ENCODE measurements at places on chromosomes 7 and 10. TPM values are rescaled to one million over a fixed set of nuclear protein-coding genes. Genes with fewer than 3 reads are reported as not detected.
A peak's percentile ranks its signal among the peaks of the same experiment; 100 is the strongest.

- DNase-seq, result no peak
Measured at GRCh38 chr10:55466806-55467504, 665.9 kb upstream of the PCDH15 start.

Gene FHIP2A
- total RNA-seq, result 29.4 TPM

DNA sequence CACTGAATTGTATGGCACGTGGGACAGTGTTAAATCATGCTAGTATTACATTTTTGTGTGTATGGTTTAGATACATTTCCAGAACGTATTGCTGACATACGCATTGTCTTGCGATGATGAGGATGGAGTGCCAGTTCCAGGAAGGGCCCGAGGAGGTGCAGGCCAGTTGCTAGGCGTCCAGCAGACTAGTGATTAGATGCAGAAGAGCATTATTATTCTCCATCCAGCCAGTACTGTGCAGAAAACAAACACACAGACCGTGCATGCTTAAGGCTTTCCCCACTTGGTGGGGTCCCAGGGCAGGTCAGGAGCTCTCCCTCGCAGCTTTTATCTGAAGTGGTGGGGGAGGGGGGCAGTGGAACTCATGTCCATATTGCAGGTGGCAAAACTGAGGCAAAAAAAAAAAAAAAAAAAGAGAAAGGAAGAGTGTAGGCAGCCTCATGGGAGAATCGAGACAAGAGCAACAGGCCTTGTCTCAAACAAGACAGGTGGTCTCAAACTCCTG, 189.2 kb downstream of the CAMK1D start:
- DNase-seq, result no peak

GRCh38 chr7:128962899-128963298, 25.2 kb downstream of the IRF5 start:
- DNase-seq, result no peak

Gene MMD2
- total RNA-seq, result not detected

Gene CLDN3
- total RNA-seq, result not detected

- DNase-seq, result no peak
Measured at GRCh38 chr10:95233377-95234034, 39.5 kb downstream of the ACSM6 start.

DNA sequence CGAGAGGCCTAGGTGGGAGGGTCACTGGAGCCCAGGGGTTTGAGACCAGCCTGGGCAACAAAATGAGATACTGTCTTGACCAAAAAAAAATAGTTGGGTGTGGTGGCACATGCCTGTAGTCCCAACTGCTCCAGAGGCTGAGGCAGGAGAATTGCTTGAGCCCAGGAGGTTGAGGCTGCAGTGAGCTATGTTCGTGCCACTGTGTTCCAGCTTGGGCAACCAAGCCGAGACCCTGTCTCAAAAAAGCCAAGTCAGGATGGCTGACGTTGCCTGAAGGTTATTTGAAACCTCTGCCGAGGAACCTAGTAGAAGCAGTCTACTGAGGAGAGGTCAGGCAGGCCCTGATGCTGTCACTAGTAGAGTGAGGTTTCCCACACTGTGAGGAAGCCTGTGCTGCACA, 22.8 kb downstream of the DNAJB6 start:
- no peak for DNase-seq

- peak; percentile 49 for DNase-seq
Measured at GRCh38 chr7:40800771-40801170, 666.0 kb downstream of the SUGCT start.

- DNase-seq, result no peak
Measured at GRCh38 chr10:104931612-104932134, 290.6 kb downstream of the SORCS3 start.

DNA sequence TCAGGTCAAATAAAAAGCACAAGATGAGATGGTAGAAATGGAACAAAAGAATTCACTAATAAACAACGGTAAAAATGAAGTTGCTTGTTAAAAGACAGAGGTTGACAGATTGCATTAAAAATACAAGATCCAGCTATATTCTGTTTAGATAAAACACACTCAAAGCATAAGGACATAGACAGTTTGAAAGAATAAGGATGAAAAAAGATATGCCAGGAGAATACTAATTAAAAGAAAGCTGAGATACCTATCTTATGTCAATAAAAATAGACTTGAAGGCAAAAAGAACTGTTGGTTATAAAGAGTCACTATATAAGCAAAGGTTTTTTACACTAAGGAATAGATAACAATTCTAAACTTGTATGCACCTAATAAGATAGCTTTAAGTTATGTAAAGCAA, 105.3 kb downstream of the GPR158 start:
- no peak for DNase-seq

GRCh38 chr7:156836443-156836842, 56.5 kb downstream of the LMBR1 start:
- DNase-seq, result no peak

Gene POMZP3
- 7.9 TPM for total RNA-seq

- no peak for DNase-seq
Measured at GRCh38 chr10:97575127-97575668, 2.6 kb downstream of the ANKRD2 start.

DNA sequence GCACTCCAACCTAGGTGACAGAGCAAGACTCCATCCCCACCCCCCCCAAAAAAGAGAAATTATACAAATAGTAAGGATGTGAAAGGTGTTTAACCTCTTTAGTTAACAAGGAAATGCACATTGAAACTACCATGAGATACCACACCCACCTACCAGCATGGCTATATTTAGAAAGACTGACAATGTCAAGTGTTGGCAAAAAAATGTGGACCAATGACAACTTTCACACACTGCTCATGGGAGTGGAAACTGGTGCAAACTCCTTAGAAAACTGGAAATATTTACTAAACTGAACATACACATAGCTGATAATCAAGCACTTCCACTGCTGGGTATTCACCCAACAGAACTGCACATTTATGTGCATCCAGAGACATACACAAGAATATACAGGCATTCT, 23.3 kb upstream of the NRF1 start:
- DNase-seq, result no peak

GRCh38 chr10:46223064-46223480, 63.7 kb upstream of the ANTXRL start:
- DNase-seq, result no peak

Gene MOGAT3
- total RNA-seq, result not detected
